Fibroblast of skin of right biceps (primary cell): ENCODE measurements at places on chromosomes 7 and 10.

GRCh38 chr7:12694817-12695216 is 7.4 kb downstream of the ARL4A start:
- no peak for DNase-seq

GRCh38 chr7:112031689-112032088 is 174.5 kb downstream of the DOCK4 start:
- no peak for DNase-seq

GRCh38 chr7:5232485-5232837 is 42.4 kb downstream of the WIPI2 start:
- no peak for DNase-seq

DNA sequence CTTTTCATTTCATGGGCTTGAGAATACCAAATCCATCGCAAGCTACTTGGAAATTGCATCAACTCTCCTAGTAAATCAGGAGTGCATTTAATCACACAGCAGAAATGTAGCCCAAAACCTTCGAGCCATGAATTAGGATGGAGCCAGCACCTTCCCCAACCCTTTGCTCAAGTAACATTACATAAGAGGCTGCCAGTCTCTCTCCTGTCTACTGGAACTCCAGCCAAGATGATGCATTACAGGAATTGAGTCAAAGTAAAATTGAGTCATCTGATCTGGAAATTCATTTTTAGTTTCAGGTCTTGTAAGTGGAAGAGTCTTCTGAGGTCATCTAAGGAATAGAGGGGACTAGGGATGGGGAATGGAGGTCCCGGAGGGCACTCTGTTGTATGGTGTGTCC is 69.7 kb upstream of the FHIP2A start:
- DNase-seq, result peak; percentile 64

- no peak for DNase-seq
Measured at GRCh38 chr7:151091431-151091830, 5.2 kb downstream of the AGAP3 start.

DNA sequence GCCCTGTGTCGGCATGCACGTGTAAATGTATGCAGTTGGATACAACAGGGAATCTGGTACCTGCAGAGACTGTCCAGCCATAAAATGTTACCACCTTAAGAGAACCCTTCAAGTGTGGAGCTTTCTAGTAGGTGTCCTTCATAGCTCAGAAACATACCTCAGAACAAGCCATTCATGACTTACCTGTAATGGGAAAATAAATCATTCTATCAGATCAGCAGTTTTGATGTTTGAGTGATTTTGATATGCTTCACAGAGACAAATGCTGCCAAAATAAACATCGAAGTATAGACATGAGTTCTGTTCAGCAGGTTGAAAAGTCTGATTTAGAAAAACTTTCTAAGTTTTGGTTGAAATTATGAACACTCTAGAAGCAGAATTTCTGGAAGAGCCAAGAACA is 33.5 kb upstream of the UMAD1 start:
- no peak for DNase-seq

GRCh38 chr10:114473776-114474175 is 69.5 kb upstream of the AFAP1L2 start:
- no peak for DNase-seq

- DNase-seq, result no peak
Measured at GRCh38 chr7:22088827-22089226, 143.1 kb upstream of the CDCA7L start.

- DNase-seq, result no peak
Measured at GRCh38 chr7:145462463-145462862, 626.6 kb upstream of the TPK1 start.

GRCh38 chr7:99805641-99806040 is 21.7 kb upstream of the CYP3A4 start:
- DNase-seq, result no peak

- no peak for DNase-seq
Measured at GRCh38 chr7:497946-498655, 21.5 kb downstream of the PDGFA start.

- DNase-seq, result peak; percentile 61
Measured at GRCh38 chr10:112314822-112315474, 31.7 kb downstream of the TECTB start.

DNA sequence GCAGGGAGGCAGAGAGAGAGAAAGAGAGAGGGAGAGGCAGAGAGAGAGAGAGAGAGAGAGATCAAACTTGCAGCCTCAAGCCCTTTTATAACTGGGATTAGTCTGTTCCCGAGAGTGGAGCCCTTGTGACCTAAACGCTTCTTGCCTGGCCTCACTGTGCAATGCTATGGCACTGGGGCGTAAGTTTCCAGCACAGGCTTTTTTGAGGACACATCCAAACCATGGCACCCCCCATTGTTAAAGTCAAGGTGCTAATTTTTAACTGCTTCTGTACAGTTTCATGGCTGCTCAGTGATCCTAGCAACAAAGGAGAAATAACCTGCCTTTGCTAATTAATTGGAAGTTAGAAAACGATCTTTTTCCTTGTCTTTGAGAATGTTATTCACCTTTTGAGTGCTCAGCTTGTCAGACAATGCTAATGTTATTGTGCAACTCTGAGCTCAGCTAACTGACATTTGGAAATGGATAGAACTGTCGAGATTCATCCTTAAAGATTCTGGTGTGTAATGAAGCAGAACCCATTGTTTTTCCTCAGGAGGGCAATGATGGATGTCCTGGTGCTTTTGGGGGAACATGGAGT is 268.4 kb downstream of the GLRX3 start:
- DNase-seq, result no peak

DNA sequence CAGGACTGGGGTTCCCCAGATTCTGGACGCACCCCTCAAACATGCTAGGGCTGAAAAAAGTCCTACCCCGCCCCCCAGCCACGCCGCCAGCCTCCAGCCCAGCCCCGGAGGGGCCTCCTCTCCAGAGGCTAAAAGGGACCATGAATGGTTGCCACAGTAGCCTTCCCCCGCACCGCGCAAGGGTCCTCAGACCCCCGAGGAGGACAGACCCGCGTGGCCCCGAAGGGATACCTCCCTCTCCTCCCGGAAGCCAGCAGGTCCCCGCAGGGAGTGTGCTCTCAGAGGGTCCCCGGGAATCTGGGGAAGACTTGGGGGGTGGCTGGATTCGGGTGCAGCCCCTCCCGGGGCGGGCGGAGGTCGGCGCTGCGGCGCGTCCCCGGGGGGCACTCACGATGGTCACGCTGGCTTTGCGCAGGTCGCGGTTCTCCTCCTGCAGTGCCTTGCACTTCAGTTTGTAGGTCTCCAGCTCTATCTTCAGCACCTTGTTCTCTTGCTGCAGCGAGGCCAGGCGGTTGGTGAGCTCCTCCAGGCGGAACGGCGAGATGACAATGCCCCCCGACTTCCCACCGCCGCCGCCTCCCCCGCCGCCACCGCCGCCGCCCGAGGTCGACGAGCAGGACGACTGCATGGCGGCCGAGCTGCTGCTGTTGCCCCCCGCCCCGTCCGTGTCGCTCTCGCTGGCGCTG is 482 bp downstream of the CCDC6 start:
- DNase-seq, result no peak

DNA sequence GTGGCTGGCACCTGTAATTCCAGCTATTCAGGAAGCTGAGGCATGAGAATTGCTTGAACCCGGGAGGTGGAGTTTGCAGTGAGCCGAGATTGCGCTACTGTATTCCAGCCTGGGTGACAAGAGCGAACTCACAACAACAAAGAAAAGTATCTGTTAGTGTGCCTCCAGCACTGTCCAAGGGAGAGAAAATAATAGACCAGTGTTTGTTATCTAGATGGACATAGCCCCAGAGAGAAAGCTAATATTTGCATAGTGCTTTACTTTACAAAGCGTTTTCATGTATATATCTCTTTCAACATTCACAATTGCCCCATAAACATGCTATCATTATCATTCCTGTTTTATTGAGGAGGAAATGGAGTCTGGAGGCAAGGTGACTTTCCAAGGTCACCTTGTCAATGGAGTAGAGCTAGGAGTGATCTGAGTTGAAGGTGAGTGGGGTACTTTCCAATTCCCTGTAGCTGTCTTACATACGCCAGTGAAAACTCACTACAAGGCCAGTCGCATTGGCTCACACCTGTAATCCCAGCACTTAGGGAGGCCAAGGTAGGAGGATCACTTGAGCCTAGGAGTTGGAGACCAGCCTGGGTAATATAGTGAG is 49.7 kb upstream of the KIF5B start:
- DNase-seq, result no peak

DNA sequence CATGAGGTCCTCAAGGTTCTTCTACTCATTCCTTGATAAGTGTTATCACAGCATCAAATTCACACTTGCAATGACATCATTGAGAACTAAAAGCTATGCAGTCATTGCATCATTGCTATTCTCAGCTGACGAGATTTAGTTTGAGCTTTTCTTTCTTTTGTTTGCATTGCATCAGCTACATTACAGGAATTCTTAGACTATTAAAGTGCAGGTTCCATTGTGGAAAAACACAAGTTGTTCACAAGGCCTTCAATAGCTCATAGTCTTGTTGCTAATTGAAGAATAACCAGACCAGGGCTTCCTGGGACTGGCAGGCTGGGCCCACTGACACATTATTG is 139.3 kb downstream of the CXCL12 start:
- DNase-seq, result peak; percentile 64

- DNase-seq, result no peak
Measured at GRCh38 chr7:73699370-73700068, 16.1 kb downstream of the BUD23 start.

GRCh38 chr7:70313271-70313670 is 715.0 kb downstream of the AUTS2 start:
- no peak for DNase-seq

DNA sequence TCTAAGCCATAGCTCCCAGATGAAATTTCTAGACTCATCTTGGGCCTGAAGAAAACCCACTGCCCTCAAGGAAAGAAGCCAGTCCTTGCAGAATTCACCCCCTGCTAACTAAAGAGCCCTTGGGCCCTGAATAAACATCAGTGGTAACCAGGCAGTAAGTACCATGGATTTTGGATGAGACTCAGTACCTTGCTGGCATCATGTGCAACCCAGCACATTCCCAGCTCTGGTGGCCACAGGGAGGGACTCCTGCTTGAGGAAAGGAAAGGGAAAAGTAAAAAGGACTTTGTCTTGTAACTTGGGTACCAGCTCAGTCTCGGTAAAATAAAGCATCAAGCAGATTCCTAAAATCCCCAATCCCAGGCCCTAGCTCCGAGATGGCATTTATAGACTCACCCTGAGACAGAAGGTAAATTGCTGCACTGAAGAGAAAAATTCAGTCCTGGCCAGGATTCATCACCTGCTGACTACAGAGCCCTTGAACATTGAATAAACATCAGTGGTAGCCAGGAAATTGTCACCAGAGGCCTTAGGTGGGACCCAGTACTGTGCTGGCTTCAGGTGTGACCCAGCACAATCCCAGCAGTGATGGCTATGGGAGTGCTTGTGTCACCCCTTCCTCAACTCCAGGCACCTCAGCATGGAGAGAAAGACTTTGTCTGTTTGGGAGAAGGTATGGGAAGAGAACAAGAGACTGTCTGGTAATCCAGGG is 31.2 kb upstream of the SFTPD start:
- no peak for DNase-seq

GRCh38 chr7:156950381-156950858 is 908 bp downstream of the NOM1 start:
- no peak for DNase-seq

- DNase-seq, result no peak
Measured at GRCh38 chr7:7662527-7662926, 22.0 kb downstream of the UMAD1 start.

DNA sequence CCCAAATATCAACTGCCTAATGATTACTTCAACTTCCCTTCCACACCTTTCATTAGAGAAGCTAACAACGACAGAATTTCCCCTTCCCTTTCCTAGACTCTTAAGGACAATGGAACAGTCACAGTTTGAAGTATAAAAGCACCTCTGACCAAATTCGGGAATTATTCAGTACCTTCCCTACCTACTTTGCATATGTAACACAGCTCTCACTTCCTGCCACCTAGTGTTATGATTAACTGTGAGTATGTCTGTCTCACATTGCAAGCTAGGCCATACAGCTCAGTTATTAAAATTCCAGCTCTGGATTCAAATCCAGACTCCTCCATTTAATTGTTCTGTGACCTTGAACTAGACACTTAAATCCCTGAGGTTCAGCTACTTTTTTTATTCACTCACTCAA is 44.8 kb upstream of the HPSE2 start:
- no peak for DNase-seq

DNA sequence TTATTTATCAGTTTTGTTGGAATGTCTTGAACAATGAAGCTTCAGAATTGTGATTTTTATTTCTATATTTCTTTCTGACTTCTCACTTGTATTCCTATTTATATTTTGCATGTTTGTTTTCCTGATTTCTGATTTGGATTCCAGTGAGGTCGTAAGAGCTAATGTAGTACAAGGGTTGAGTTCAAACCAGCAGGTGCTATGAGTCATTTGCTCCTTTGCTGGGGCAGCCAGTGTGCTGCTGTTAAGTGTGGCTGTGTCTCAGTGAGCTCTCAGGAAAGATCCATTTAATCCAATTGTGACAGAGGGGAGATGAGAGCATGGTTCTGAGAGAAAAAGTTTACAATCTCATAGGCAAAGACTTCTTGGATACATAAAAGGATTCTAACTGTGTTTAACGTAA is 48.6 kb downstream of the MCU start:
- DNase-seq, result no peak

- DNase-seq, result no peak
Measured at GRCh38 chr10:112914288-112914952, 35.6 kb upstream of the TCF7L2 start.

- DNase-seq, result no peak
Measured at GRCh38 chr10:4688601-4689000, 137.4 kb upstream of the AKR1E2 start.

DNA sequence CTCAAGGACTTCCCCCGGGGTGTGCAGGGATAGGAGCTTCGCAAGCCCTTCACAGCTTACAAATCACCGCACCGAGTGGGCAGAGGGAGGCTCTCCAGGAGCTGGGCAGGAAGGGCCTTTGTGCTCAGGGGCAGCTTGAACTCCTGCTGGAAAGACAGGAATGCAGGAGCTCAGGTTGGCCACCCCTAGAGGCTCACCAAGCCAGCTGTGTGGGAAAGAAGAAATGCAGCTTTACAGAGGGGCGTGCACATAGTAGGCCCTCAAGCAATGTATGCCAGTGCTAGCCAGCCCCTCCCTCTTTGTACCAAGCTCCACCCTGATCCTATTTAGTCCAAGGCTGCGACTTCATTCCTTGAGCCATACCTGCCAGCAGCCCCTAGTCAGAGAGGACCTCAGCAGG is 26.1 kb downstream of the STRA8 start:
- DNase-seq, result no peak

GRCh38 chr10:77513781-77514331 is 123.8 kb downstream of the KCNMA1 start:
- peak; percentile 93 for DNase-seq

- no peak for DNase-seq
Measured at GRCh38 chr7:75968012-75968411, 26.4 kb downstream of the TMEM120A start.

DNA sequence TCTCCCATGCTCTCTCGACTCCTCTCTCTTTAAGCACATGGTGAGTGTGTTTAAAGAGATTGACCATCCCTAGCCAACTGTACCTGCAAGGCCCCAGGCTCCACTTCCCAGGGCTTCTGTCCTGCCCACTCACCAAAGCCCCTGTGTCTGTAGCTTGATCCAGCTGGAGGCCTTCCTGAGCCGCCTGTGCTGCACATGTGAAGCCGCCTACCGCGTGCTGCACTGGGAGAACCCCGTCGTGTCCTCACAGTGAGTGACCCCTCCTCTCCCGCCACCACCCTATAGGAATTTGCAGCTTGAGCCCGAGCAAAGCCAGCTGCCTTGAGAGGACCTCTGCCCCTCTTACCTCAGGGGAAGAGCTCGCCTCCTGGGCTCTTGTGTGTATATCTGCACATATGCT is 11.2 kb downstream of the ZFYVE27 start:
- DNase-seq, result no peak

- no peak for DNase-seq
Measured at GRCh38 chr7:101680406-101681145, 51.5 kb upstream of the MYL10 start.
